Foreskin fibroblast (primary cell): ENCODE measurements at places on chromosomes 11 and 22.

DNA sequence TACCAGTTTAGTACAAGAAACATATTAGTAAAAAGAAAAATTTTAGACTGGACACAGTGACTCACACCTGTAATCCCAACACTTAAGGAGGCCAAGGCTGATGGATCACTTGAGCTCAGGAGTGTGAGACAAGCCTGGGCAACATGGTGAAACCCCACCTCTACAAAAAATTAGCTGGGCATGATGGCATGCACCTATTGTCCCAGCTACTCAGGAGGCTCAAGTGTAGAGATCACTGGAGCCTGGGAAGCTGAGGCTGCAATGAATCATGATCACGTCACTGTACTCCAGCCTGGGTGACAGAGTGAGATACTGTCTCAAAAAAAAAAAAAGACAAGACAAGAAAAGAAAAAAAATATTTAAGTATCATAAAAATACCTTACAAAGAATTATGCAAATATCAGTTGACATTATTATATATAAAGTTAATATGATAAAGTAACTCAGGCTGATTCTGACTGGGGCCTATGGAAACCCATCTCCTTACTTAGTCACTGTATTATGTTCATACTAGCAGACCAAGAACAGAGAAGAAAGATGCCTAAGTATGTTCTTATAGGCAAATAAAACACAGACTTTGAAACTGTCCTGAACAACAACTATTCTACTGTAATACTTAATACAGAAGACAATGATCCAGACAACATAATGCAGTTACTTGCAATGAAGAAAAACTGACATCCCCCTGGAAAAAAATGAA lies 27.3 kb downstream of the FAM168A start:
- peak; percentile 60 for DNase-seq

DNA sequence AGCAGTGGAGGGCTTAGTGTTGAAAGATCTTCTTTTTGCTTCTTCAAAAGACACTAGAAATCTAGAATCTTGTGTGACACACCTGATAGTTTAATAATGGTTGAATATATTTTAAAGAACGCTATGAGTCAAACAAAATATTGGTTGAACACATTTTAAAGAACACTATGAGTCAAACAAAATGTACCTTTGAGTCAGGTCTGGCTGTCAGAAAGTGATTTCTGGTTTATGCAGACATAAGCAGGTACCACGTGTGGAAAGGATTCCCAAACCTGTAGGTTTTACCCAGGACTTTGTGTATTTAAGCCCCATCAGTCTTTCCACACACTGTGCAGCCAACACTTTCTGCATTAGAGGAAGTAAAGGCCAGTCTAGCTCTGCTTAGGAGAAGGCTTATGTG lies 366.7 kb upstream of the TENM4 start:
- no peak for DNase-seq

DNA sequence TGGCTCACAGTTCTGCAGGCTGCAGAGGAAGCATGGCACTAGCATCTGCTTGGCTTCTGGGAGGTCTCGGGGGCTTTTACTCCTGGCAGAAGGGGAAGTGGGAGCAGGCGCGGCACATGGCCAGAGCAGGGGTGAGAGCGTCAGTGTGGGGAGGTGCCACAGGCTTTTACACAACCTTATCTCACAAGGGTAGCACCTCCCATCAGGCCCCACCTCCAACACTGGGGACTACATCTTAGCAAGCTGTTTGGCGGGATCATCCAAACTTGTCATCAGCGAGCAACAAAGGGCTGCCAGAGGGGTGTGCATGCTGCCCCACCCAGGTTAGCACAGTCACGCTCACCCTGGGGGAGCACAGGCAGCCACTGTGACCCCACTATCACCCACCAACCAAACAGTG lies 18.9 kb upstream of the YPEL1 start:
- peak; percentile 57 for DNase-seq

GRCh38 chr11:92892802-92893684 lies 76.4 kb upstream of the MTNR1B start:
- no peak for DNase-seq

GRCh38 chr11:69455969-69456368 lies 25.5 kb upstream of the LINC01488 start:
- DNase-seq, result no peak

- DNase-seq, result no peak
Observed at GRCh38 chr11:35322318-35322979, 96.9 kb downstream of the SLC1A2 start.

DNA sequence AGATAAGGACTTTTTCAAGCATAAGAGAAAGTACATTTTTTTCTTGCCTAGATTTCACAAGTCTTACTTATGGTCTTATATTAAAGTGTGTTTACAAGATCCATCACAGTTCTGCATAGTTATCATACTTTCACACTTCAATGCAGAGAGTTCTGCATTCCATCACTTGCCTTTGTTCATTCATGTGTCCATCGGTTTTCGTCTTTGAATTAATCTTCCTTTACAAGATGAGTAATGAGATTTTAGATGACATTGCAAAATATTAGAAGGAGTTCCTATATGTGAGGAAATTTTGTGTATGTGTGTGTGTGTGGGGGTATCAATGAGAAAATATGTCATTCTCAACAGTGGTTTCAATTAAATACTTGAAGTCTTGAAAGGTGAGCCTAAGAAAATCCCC lies 98.1 kb upstream of the GUCY1A2 start:
- DNase-seq, result no peak

DNA sequence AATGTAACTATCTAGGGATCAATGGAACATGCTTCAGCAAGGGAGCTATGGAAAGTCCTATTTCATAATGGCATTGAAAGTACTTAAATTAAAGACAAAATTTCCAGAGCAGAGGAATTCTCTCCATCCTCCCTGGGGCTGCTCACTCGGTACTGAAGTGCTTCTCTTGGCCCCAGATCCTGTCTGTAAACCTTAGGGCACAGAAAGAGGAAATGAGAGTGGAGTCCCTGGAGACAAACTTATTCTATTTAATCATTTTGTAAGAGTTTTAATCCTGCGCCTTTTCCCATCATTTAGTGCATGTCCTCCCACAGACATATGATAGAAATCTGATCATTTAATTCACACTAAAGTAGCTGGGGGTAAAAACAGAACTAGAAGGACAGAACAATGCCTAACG lies 20.9 kb upstream of the PAMR1 start:
- DNase-seq, result no peak

GRCh38 chr11:43845816-43846215 lies 34.8 kb upstream of the ALKBH3 start:
- no peak for DNase-seq

DNA sequence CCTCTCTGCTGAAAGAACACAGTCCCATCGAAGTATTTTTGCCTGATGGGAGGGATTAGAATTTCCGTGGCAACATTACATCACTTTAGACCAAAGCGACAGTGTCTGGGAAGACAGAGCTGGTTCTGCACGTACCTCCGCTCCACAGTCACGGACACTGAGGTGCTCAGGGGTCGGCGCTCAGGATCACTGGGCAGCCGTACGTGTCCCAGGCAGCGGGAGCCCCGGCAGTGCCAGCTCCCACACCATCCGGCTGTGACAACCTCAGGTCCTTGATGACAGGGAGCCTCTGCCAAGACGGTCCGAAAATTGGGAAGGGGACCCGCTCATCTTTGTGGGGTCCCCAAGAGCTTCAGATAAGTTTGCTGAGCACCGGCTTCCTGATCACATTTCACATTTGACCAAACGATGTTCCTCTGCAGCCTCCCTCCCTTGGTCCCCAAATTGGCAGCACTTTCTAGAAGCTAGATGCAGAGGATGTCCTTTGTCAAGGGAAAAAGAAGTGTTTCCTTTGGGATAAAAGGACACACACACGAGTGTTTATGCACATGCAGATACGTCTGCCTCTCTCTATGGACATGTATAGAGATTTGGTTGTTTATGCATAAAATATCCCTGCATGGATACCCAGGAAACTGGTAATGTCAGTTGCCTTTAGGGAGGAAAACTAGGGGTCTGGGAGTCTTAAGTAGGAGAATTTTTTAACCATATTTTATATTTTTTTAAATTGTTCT lies 61.6 kb upstream of the LINC01488 start:
- DNase-seq, result no peak

DNA sequence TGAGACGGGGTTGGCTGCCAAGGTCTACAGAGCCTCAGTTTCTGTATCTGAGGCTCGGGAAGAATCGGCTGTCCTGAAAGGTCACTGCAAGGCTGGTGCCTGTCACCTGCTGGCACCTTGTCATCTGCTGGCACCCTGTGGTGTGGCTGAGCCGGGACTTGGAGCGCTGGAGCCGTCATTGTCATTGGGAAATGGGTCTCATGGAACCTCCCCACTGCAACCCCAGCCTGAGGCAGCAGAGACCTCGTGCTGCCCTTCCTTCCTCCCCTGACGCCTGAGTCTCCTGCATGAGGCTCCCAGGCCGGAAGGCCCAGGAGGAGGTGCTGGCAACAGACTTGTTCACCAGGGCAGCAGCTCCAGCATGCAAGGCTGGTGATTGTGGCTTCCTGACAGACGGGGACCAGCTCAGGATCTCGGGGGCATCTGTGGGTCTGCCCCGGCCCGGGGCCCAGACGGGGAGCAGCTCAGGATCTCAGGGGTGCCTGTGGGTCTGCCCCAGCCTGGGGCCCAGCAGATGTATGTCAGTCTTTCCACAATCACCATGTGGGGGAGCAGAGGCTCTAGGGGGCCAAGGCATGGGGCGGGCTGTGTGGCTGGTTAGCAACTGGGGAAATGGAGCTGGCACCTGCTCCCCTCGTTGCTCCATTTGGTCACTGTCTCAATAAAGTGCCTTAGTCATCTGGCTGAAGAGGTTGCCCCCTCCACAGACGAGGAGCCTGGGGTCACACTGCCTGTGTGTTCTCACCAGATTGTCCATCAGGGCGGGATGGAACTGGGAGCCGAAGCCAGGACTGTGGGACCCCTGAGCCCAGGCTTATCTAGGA lies 668.7 kb downstream of the BRD1 start:
- no peak for DNase-seq

GRCh38 chr11:34145847-34146381 lies 40.5 kb downstream of the NAT10 start:
- no peak for DNase-seq

DNA sequence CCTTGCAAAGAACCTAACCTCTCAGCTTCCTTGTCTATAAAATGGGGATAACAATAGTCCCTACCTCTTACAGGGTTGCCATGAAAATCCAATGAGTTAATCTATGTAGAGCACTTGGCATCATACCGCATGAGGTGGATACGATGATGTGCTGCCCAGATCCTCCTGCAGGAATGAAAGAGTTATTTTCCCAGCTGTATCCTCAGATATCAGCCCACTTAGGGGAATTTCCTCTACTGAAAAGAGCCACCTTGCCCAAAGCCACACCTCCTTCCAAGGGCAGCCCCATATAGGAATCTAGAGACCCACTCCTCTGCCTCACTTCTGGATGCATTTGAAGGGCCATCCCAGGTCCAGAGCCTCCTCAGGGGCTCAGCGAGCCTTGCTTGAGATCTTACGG lies 128.4 kb downstream of the CCDC81 start:
- DNase-seq, result no peak

DNA sequence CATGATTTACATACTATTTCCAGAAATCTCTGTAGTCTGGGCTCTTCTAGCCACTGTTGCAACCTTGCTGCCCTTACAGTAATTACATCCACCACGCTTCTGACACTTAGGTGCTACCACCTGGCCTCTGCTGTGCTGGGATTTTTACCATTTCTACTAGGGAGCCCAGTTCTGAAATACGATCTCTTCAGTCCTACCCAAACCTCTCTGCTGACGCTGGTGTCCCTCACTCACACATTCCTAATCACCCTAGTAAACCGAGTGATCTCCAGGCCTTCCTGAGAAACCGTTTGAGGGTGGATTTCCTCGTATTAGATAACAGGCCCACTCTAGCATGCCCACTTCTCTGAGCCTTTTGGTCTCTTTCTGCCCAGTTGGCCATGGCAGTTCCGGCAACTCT lies 588.9 kb upstream of the CADM1 start:
- DNase-seq, result no peak

GRCh38 chr11:77308838-77309237 lies 7.4 kb upstream of the GDPD4 start:
- no peak for DNase-seq

GRCh38 chr22:30435674-30436126 lies 10.1 kb downstream of the MTFP1 start:
- DNase-seq, result no peak

GRCh38 chr22:19064354-19065054 lies 57.7 kb downstream of the DGCR2 start:
- no peak for DNase-seq

GRCh38 chr11:28274216-28274615 lies 166.0 kb downstream of the METTL15 start:
- no peak for DNase-seq

- peak; percentile 79 for DNase-seq
Observed at GRCh38 chr11:6618117-6619003, 862 bp downstream of the TPP1 start.

GRCh38 chr11:70376621-70377020 lies 21.7 kb upstream of the CTTN start:
- DNase-seq, result no peak

DNA sequence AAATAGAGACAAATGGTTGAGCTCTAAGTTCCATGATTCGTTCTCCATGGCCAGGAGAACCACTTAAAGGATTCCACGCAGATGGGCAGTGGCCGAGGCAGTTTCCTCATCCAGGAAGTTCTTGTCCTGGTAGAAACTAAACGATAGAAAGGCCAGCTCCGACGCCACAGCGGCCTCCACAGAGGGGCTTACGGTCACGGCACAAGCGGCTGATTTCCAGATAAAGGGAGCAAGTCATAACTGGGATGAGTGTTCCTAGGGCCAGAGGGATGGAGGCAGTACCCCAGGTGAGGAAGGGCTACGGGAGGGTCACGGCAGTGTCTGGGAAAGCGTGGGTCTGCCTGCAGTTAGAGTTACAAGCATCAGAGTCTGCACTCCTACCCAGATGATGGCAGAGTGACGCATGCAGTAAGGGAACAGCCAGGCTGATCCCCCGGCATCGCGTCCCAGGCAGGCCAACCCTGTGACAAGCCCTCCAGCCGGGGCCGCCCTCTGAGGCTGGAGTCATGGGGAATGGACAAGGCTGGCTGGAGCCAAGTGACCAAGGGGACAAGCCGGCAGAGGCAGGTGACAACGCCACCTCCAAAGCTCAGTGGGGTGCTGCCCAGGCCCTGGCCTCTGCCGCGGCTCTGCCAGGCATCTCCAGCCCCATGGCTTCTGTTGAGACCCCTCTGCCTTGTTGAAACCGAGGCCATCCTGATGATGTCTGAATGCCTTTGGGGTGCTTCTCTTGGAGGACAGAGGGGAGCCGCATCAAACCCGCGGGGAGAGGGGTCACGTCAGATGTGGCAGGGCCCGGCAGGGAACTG lies 475.1 kb downstream of the BRD1 start:
- no peak for DNase-seq

DNA sequence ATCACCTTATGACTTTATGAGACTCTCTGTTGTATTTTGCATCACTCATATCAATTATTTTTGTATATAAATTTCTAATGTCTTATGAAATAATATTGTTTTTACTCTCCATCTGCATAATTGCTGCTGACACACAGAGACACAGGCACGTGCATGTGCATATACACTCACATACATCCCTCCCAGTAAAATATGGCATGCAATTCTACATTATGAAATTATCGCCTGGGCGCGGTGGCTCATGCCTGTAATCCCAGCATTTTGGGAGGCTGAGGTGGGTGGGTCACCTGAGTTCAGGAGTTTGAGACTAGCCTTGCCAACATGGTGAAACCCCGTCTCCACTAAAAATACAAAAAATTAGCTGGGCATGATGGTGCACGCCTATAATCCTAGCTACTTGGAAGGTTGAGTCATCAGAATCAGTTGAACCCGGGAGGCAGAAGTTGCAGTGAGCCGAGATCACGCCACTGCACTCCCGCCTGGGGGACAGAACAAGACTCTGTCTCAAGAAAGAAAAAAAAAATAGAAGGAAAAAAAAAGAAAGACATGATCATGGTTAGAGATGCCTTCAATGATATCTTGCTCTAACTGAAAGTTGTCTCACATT lies 96.7 kb upstream of the LUZP2 start:
- no peak for DNase-seq
